Activated T-cell treated with anti-CD3 and anti-CD28 coated beads, Interleukin-2, amount 50 U/mL, for 72 hours (primary cell): ENCODE measurements at places on chromosomes 13 and 19. TPM values are rescaled to one million over a fixed set of nuclear protein-coding genes. Genes with fewer than 3 reads are reported as not detected.
A peak's percentile ranks its signal among the peaks of the same experiment; 100 is the strongest.

- H3K27me3 ChIP-seq = no peaks in the 10 kb centered on the region
- no peak overlapping the region for H3K4me3 ChIP-seq
- no peak overlapping the region for H3K27ac ChIP-seq
- H3K36me3 ChIP-seq = no peaks in the 10 kb centered on the region
These were observed 525.3 kb downstream of the KLF12 start for GRCh38 chr13:73608711-73609485.

- no peaks in the 10 kb centered on the region for H3K27me3 ChIP-seq
- H3K36me3 ChIP-seq = peaks cover 10% of the 10 kb centered on the region
- DNase-seq = peak; percentile 40
- H3K27ac ChIP-seq = peak overlapping the region; percentile 97
These were observed 423 bp downstream of the LSM14A start for GRCh38 chr19:34172661-34173192.

- H3K27ac ChIP-seq = no peak overlapping the region
- H3K36me3 ChIP-seq = peaks cover 18% of the 10 kb centered on the region
- H3K4me1 ChIP-seq = no peaks in the 10 kb centered on the region
- H3K27me3 ChIP-seq = peaks cover 19% of the 10 kb centered on the region
- H3K4me3 ChIP-seq = no peak overlapping the region
These were observed 58.4 kb downstream of the SPRYD7 start for GRCh38 chr13:49877629-49878218.

DNA sequence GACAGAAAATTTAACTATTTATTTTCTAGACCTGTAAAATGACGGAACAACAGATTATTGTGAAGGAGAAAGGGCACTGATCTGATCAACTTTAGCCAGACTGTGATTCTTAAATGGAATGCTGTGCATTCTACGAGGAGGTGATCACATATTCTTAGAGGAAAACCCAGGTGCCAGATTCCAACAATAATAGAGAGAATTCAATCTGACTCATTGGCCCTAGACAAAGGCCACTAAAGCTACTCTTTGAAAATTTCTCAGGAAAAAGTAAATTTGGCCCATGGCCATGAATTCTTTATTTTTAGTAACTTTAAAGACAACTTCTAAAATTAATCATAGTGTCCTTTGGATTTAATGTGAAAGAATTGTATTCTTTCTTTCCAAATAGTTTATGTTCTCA is 58.6 kb upstream of the POSTN start:
- no peak for DNase-seq
- no peaks in the 10 kb centered on the region for H3K36me3 ChIP-seq
- H3K27ac ChIP-seq = no peak overlapping the region
- H3K4me3 ChIP-seq = no peak overlapping the region

DNA sequence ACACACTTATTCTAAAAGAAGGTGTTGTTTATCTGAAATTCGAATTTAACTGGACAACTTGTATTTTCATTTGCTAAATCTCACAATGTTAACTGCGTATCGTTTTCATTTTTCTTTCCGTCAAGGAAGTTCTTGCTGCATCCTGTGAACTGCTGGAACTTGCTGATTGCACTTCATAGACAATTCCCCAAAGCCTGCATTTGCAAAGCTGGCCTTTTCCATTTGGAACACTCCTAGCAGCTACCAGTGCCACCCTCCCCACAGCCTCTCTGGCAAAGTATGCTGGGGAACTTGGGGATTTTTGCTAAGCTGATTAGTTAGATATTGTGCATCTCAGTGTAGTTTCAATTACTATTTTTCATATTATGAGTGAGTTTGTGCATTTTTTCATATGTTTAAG is 20.4 kb upstream of the ARGLU1 start:
- peaks cover 13% of the 10 kb centered on the region for H3K36me3 ChIP-seq
- H3K27ac ChIP-seq = no peak overlapping the region
- DNase-seq = no peak
- H3K27me3 ChIP-seq = peaks cover 16% of the 10 kb centered on the region
- no peaks in the 10 kb centered on the region for H3K4me1 ChIP-seq
- H3K4me3 ChIP-seq = no peak overlapping the region

GRCh38 chr13:94382960-94383359 is 96.5 kb downstream of the DCT start:
- H3K4me1 ChIP-seq = no peaks in the 10 kb centered on the region
- H3K4me3 ChIP-seq = no peak overlapping the region
- H3K36me3 ChIP-seq = no peaks in the 10 kb centered on the region
- DNase-seq = no peak

DNA sequence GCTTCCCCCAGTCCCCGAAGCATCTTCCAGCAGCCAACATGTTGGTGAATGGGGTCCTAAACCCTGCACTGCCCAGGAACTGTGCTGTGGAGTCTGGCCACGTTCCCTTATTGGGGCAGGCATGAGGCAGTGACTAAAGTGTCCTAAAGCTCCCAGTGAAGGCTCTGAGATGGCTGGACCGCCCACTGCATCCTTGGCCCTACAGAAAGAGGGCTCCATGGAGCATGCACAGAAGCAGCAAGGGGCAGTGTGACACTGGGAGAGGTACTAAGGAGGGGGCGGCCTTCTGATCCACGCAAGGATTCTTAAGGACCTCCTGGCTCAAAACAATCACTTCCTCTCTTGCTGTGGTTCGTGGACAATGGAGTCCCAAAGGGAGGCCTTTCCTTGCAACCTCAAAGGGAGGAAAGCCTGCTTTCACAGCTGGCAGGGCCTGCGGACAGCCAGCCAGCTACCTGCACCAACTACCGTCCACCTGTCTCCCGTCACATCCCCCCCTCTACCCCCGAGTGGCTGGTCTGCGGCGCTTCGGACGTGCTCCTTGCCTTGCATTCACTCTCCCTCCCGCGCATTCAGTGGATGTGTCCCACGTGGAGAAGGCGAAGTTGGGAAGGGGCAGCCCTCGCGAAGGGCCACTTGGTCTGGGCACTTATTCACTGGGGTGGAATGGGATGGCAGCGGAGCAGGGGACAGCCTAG is 63.9 kb upstream of the STARD13 start:
- no peak overlapping the region for H3K27ac ChIP-seq
- H3K36me3 ChIP-seq = peaks cover 2% of the 10 kb centered on the region
- H3K27me3 ChIP-seq = peaks cover 55% of the 10 kb centered on the region
- no peak overlapping the region for H3K4me3 ChIP-seq
- no peaks in the 10 kb centered on the region for H3K4me1 ChIP-seq

- no peak overlapping the region for H3K27ac ChIP-seq
- no peaks in the 10 kb centered on the region for H3K36me3 ChIP-seq
- no peak for DNase-seq
- peaks cover 10% of the 10 kb centered on the region for H3K4me1 ChIP-seq
- H3K27me3 ChIP-seq = peaks cover 21% of the 10 kb centered on the region
- no peak overlapping the region for H3K4me3 ChIP-seq
These were observed 20.8 kb downstream of the ERICH6B start for GRCh38 chr13:45594764-45595163.

- H3K36me3 ChIP-seq = peaks cover 22% of the 10 kb centered on the region
- DNase-seq = no peak
- no peaks in the 10 kb centered on the region for H3K4me1 ChIP-seq
These were observed 36.4 kb downstream of the ZNF582 start for GRCh38 chr19:56356944-56357343.

DNA sequence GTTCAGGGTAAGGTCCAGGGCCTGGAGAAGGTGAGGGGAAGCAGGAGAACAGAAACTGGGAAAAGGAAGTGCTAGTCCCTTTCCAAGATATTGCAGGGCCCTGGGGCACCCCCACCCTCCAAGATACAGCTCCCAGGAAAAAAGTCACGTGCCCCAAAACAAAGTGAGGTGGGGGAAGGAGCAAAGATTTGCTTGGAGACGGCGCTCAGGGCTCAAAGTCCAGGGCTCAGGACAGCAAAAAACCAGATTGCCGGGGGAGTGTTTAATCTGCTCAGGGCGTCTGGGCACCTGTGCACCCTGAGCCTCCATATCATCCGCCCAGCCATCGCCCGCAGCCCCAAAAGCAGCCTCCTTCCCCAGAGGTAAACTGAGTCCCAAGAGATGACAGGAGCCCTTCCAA is 6.3 kb downstream of the SMIM24 start:
- H3K4me1 ChIP-seq = peaks cover 8% of the 10 kb centered on the region
- DNase-seq = no peak
- peaks cover 5% of the 10 kb centered on the region for H3K27me3 ChIP-seq
- H3K36me3 ChIP-seq = no peaks in the 10 kb centered on the region
- H3K27ac ChIP-seq = no peak overlapping the region

DNA sequence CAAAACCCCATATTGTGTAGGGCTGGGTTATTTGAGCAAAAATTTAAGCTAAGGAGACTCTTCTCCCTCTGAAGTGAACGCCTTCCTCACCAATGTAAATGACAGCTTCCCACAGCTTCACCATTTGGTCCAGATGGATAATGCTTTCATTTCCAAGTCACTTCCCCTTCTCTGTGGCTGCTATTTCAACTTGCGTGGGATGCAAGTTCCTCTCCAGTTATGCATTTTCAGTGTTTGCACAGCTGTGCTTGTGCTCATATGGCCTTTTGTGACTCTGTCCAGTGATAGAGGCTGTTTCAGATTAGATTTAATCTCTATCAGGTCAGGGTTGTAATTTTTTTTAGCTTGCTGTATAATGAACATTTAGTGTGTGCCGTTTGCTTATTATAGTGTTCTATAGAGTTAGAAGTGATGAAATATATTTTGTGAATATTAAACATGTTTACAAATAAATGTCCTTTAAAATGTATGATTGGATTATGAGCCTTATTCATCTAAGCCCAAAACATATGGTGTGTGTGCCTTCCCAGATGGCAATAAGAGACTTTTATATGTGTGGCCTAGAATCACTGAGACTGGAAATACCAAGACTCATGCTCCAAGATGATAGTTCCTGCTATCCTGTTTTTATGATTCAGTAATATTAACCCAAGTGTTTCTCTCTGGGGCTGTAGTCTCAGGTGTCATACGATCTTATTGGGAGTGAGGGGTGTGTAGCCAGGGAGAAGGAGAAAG is 86.6 kb downstream of the TNFRSF19 start:
- peaks cover 11% of the 10 kb centered on the region for H3K27me3 ChIP-seq
- no peaks in the 10 kb centered on the region for H3K4me1 ChIP-seq
- H3K36me3 ChIP-seq = no peaks in the 10 kb centered on the region
- H3K4me3 ChIP-seq = no peak overlapping the region

DNA sequence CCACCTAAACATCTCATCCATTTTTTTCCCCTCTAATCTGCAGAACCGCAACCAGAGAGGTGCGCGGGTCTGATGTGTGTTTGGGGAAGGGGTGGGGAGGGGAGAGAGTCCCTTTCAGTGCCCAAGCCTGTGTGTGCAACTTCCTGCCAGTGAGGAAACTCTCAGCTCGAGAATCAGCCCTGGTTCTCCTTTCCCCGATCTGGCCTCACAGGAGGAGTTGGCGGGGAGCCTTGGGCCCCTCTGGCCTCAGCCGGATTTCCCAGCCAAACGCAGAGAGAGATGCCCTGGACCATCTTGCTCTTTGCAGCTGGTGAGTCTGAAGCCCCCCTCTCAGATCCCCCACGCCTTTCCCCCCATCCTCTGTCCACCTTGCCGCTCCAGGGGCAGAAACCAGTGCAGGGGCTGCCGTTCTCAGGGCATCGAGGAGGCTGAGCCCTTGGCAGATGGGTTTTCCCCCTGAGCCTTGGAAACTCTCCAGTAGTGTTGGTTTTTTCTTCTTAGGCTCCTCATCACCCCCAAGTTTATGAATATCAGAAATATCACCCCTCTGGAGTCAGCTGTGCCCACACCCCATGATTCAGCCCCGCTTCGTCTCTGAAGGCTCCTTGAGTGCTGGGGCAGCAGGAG is at the start of gene C19orf38:
Gene C19orf38, plus strand, starts transcription at position 186 of the 627 bp plus-strand sequence. Its CDS starts 94 bp downstream, at position 280.
- no peak for DNase-seq
- H3K36me3 ChIP-seq = peaks cover 7% of the 10 kb centered on the region
- peak within 1 kb of the TSS; percentile 67 for H3K4me3 ChIP-seq
- H3K27me3 ChIP-seq = no peaks in the 10 kb centered on the region
- no peak within 1 kb of the TSS for H3K27ac ChIP-seq
- H3K4me1 ChIP-seq = peaks cover 10% of the 10 kb centered on the region

DNA sequence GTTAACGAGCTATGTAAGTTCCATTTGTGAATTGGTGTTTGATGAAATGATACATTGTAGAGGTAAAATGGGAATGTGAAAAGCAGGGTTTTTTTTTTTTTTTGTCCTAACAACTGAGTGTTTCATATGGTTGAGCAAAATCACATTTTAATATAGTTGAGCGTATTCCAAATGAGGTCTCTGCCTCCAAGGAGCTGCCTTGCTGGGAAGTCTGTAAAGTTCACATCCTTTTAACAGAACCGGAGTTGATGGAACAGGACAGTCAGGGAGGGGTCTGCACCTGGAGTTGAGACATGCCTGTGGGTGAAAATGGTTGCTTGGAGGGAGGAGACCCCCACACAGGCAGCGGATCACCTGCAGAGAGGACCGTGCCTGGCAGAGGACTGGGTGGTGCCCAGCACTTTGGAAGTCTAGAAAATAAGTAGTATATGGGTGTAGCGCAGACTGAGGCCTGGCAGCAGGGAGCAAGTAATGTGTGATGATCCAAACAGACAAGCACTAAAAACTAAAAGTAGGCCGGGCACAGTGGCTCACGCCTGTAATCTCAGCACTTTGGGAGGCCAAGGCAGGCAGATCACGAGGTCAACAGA is 75.2 kb upstream of the UBAC2 start:
- peaks cover 41% of the 10 kb centered on the region for H3K4me1 ChIP-seq
- no peak for DNase-seq
- peak overlapping the region; percentile 69 for H3K4me3 ChIP-seq
- H3K36me3 ChIP-seq = peaks cover 5% of the 10 kb centered on the region
- peak overlapping the region; percentile 7 for H3K27ac ChIP-seq

- H3K4me3 ChIP-seq = no peak overlapping the region
- no peaks in the 10 kb centered on the region for H3K4me1 ChIP-seq
- peaks cover under 1% of the 10 kb centered on the region for H3K36me3 ChIP-seq
These were observed 71.9 kb downstream of the WASF3 start for GRCh38 chr13:26629260-26629825.

GRCh38 chr19:41525989-41526388 is 50.0 kb upstream of the CEACAM21 start:
- peaks cover 59% of the 10 kb centered on the region for H3K4me1 ChIP-seq
- no peak for DNase-seq
- H3K36me3 ChIP-seq = peaks cover 13% of the 10 kb centered on the region
- H3K4me3 ChIP-seq = no peak overlapping the region

DNA sequence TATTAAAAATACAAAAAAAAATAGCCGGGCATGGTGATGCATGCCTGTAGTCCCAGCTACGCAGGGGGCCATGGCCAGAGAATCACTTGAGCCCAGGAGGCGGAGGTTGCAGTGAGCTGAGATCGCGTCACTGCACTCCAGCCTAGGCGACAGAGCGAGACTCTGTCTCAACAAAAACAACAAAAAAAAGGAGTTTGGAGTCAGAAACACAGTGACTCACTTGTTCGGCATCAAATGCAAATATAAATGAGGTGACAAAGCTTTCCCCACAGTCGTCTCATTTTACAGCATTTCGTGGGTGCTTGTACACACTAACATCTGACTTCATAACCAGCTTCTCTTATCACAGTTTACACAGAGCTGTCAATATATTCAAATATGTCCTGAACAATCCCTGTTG is 11.0 kb downstream of the ZNF665 start:
- no peaks in the 10 kb centered on the region for H3K4me1 ChIP-seq
- no peak for DNase-seq
- H3K27me3 ChIP-seq = no peaks in the 10 kb centered on the region
- H3K36me3 ChIP-seq = peaks cover 35% of the 10 kb centered on the region

Gene ZFP82
- total RNA-seq = 5.8 TPM

Gene TEX26
- total RNA-seq = not detected

Gene ANGPTL8
- total RNA-seq = not detected

Gene ZNF112
- 0.07 TPM for total RNA-seq

Gene CDX2
- not detected for total RNA-seq

Gene MAG
- total RNA-seq = 0.29 TPM

Gene PSENEN
- 50.7 TPM for total RNA-seq

Gene SIGLEC12
- 1.0 TPM for total RNA-seq

Gene LRRC25
- not detected for total RNA-seq

Gene TPT1
- 3,358 TPM for total RNA-seq

Gene SCN1B
- total RNA-seq = 2.7 TPM
